ENCODE measurements at places on chromosomes 11 and 22.

DNA sequence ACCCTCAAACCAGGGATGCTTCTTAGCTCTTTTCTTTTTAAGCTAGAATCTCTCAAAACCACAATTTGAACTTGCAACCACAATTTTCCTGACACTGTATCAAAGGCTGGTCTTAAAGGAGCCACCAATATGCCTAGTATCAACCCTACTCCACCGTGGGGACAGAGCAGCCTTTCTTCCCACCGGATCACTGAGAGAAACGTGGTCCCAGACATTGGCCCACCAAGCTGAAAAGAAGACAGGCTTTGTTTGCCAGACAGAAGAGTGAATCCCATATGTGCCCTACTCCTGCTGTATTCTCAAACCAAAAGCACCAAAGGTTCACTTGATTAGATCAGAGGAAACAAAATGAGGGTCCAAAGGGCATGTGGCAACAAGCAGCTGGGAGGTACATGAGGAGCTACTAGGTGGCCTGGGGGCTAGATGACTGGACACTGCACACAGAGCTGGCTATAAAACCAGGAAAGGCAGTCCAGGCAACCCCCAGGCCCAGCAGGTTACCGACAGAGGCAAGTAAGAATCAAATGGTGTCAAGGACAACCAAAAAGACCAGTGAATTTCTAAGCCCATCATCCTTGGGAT lies 3.6 kb upstream of the VWCE start:
- no peak for DNase-seq

DNA sequence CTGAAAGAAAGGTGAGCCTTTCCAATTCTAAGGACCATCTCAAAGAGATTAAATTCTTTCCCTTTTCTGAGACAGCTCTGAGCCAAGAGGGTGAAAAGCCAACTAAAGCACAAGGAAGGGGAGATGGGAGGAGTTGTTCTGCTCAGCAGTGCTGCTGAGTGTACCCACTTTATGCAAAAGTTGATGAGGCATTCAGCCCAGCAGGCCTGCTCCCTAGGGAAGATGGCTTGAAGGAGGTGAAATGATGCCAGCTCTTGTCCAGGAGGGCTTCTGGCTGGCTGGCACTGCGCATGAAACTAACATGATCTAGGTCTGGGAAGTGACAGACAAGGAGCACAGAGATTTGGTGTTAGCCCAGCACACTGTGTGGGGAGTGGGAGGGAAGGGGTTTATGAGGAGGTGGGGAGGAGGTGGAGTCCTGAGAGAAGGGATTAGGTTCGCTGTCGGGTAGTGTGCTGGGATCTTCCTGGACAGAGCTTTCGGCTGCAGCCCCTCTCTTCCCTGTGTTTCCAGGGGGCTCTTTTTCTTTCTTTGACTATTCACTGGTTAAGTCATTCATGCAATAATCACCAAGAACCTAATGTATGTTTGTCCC lies 225.5 kb upstream of the NARS2 start:
- no peak for DNase-seq

DNA sequence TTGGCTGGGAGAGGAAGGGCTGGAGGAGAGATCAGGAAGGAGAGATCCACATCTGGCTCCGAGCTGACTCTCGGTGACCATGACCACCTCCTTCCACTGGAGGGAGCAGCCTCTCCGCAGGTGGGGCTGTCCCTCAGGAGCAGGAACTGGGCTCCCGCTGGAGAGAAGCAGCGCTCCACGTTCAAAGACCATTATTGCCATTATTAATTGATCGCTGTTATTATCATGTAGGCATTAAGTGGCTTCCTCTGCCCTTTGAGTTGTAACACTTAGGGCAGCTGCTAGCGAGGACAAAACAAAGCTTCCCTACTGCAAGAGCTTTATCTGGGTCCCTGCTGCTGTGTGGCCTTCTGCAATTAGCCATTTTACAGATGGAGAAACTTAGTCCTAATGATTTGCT lies 251.9 kb downstream of the ST3GAL4 start:
- no peak for DNase-seq

DNA sequence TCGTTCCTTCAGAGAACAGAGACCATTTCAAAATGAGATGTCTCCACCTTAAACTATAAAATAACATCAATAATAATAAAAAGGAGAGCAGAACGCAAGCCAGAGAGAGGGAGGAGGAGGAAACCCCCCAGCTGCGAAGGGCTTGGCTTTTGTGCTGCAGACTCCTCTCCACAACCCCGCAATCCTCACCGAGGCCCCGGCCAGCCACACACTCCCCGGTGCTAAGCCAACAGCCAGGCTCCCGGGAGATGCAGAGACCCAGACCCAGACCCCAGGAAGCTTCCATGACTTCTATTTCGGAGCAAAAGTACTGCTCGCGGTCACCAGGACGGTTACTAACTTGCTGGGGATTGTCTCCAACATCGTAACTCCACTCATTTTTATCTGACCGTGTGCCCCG lies 10.6 kb downstream of the PHF21B start:
- DNase-seq: no peak

DNA sequence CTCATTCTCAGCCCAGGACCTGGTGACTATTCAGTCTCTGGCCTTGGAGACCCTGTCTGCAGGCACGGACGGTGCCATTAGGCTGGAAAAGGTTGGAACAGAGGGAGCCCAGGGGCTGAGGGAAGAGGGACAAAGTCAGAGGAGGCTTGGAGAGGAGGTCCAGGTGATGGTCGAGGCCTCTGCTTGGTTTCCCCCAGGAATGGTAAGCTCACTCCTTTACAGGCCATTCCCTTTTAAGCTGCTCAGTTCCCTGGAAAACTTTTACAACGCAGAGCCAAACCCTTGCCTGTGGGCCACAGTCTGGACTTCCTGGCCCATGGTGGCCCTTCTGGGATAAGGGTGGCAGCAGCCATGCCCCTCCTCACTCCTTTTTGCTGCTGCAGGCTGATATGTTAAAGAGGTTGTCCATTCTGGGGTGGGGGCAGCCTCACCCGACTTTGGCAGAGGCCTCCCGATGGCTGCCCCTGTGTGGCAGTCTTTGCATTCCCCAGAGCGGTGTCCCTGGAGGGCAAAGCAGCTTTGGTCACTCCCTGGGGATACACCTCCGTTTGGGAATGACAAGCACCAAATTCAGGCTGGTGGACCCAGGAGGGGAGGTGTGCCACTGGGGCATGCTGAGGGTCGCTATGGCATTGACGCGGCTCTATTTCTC lies 34.0 kb upstream of the RFPL3 start:
- DNase-seq: no peak

GRCh38 chr11:45517171-45517770 lies 148.2 kb downstream of the CHST1 start:
- no peak for DNase-seq

DNA sequence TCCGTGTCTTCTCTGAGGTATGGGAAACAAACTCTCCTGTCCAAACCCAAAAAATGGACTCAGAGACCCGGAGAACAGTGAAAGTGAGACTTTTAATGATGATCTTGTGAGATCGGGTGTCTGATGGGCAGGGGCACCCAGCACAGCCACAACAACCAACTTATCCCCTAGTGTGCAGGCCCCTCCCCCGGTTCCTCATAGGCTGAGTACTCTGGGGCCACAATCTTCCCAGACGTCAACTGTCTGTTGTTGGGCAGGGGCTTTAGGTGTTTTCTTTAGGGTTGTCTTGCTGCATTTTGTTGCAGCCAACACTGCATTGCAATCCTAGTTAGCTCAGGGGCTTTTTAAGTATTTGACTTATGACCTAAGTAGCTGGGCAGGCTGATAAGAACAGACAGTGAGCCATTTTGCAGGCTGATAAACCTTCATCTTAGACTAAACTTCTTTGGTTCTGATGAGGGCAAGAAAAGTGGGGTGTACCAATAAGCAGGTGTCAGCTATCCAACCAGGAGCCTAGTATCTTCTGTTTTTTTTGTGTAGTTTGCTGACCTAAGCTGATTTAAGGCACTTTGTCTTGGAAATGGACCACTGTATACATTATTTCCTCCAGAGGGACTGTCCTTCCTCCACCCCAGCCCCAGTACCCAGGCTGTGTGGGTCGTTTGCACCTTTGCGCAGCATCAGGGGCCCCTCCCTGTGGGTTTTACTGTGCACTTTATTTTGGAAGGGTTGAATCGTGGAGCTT lies 1323.6 kb downstream of the TBC1D22A start:
- no peak for DNase-seq

DNA sequence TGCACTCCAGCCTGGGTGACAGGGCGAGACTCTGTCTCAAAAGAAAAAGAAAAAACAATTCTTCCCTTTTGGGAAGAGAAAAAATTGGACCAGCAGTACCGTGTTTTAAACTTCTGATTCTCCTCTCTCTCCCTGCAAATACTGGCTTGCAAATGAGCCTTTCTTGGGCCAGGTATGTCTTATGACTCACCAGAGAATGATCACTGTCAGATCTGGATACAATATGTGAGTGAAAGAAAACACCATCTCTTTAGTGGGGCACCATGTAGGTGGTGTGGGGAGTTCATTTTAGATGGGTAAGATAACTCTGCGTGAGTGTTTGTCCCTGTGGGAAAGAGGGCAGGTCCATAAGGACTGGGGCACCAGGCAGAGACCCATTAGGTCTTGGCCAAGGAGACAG lies 2.4 kb upstream of the SCGB2A2 start:
- no peak for DNase-seq

- no peak for DNase-seq
Measured at GRCh38 chr11:8206251-8207079, 37.6 kb upstream of the RIC3 start.

DNA sequence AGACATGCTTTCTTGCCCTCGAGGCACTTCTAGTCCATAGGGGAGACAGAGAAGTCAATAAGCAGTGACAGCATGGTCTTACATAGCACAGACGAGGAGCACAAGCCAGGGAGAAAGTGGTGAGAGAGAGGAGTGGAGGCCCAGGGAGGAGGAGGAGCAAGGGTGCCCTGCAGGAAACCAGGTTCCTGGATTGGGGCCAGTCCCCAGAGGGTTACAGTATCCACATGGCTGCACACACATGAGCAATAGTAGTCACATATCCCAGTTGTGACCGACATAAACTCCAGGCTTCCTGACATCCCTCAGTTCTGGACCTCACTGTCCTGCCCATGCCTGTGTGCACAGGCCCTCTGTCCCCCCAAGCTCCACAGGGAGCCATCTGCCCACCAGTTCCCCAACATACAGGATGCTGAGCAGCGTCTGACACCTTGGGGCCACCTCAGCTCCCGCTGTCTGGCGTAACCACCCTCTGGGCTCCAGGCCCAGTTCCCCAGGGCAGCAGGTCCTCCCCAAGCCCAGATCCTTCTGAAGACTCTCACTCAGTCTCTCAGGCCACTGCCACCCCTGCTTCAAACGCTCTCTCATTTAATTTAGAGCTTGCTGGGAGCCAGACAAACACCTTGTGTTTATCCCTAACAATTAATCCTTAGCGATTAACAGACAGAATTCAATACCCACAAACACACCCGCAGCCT lies 53.7 kb downstream of the DSCAML1 start:
- DNase-seq: no peak

DNA sequence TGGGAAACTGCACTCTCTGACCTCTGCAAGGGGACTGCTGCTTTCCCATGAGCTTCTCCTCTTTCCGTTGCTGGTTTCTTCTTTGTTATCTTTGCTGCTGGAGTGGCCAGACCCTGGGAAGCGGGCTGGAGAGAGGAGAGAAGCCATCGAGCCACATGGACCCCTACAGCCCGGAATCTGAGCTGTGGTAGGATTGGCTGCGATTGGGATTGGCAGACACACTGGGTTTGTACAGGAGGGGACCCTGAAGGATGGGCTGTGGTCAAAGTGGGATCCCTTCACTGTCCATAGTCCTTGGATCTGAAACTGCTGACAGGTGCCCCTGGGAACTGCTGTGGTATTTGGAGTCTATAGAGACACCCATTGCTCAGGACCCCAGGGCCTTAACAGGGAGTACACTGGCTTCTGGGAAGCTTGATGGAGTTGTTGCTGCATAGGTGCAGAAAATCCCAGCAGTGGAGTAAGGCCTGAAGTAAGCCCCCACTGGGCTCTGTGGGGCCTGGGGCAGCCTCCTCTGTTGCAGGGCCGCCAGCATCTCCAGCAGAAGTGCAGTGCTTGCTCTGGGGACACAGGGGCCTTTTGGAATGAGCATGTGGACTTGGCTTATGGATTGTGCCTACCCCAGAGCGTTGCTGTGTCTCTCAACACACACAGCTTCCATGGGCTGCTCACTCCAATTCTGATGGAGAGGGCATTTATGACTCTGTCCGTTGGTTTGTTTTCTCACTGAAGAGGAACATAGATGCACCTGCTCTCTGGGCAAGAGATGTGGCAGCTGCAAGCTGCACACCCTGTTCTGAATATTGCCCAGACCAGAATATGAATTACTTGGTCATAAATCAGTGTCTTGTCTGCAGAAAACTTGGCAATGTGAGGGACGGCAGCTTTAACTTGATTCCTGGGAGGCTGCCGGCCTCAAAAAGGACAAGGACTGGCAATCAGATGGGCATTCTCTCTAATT lies 32.0 kb downstream of the BCR start:
- DNase-seq: no peak

- no peak for DNase-seq
Measured at GRCh38 chr11:91104237-91104636, 881.4 kb upstream of the CHORDC1 start.

DNA sequence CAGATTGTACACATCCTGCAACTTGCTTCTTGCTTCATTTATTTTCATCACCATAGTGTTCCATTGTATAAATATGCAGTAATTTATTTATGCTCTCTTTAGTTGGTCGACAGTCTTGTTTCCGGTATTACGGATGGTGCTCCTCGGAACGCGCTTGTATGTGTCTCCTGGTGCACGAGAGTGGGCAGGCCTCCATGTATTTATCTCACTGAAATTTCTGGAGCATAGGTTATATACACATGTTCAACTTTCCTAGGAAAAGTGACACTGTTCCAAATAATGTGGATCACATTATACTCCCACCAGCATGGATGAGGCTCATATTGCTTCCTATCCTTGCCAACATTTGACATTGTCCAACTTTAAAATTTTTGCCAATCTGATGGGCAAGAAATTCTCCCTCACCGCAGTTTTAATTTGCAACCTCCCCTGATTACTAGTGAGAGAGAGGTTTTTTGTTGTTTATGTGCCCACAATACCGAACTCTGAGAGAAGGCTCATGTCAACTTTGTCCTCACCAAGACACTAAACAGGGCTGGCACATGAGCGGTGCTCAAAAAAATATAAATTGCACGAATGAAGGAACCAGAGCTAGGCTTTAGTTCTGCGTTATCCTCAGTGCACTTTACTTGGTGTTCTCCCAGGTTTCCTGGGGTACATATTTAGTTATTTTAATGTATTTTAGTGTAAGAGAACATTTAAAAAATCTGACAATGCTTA lies 3.8 kb downstream of the CSNK2A3 start:
- no peak for DNase-seq

- DNase-seq: no peak
Measured at GRCh38 chr22:23218053-23218866, 38.0 kb downstream of the BCR start.

GRCh38 chr22:26708256-26709009 lies 51.0 kb downstream of the MIAT start:
- no peak for DNase-seq

- DNase-seq: no peak
Measured at GRCh38 chr11:503179-503981, 3.7 kb downstream of the RNH1 start.

DNA sequence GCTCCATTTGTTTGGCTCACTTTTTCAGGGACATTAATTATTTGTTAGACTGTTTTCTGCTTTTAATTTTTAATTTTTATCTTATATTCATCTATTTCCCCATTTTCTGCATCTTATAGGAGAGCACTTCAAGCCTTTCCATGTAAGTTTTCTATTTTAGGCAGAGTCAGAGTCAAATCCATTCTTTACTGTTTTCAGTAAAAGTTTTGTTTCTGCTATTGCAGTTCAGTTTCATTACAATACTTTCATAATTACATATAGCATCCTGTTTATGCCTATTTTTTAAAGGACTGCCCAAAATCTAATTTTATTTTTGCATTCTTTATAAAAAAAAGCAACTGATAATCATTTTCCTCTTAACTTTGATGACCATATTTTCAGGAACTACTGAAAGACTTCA lies 3.8 kb upstream of the OR10A5 start:
- no peak for DNase-seq

GRCh38 chr22:28171712-28172111 lies 252.7 kb upstream of the PITPNB start:
- DNase-seq: no peak
